Upper lobe of right lung (tissue), 1 donor: ENCODE measurements at places on chromosomes 6 and 20.

GRCh38 chr6:161270116-161270515 is 3.7 kb downstream of the AGPAT4 start:
- H3K27me3 ChIP-seq = no peaks in the 10 kb centered on the region
- no peaks in the 10 kb centered on the region for H3K36me3 ChIP-seq
- H3K4me1 ChIP-seq = peaks cover 11% of the 10 kb centered on the region
- no peak overlapping the region for H3K27ac ChIP-seq

DNA sequence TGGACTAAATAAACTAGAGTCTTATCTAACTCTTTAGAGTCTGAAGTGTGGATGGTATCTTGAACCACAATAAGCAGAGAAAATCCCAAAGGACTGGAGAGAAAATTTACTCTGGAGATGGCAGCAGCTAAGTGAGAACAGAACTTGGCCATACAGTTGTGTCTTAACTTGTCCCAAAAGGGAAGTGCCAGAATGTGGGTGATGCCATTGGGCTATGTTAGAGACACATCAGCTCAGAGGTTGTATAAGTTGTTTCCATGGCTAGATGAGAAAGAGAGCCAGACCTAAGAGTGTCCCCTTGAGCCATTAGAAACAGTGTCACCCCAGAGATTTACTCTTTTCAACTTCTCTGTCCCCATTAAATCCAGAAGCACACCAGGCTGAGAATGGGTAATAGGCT is 36.2 kb downstream of the FOXO3 start:
- no peak overlapping the region for H3K4me3 ChIP-seq
- peaks cover 69% of the 10 kb centered on the region for H3K4me1 ChIP-seq
- peak overlapping the region; percentile 7 for H3K27ac ChIP-seq
- no peaks in the 10 kb centered on the region for H3K27me3 ChIP-seq
- DNase-seq = no peak

- peaks cover 87% of the 10 kb centered on the region for H3K36me3 ChIP-seq
- DNase-seq = no peak
- no peaks in the 10 kb centered on the region for H3K4me1 ChIP-seq
- no peaks in the 10 kb centered on the region for H3K27me3 ChIP-seq
- H3K27ac ChIP-seq = no peak overlapping the region
These were observed 16.4 kb downstream of the TOMM34 start for GRCh38 chr20:44943828-44944227.

DNA sequence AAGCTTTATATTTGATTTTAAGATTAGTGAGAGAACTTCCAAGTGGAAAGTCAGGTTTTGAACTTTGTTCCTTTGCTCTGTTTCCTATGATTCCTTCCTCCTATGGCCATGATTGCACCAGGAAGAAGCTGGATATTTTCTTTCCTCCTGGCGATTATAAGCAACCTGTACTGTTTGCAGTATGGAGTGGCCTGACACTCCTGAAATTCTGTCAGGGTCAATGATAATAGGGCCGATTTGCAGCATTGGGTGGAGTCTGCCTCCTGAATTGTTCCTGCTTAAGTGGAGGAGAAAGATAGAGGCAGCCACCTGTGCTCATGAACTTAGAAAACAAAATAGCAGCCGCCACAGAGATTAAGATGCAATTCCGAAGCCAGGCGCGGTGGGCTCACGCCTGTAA is 9.8 kb upstream of the FAM217A start:
- no peaks in the 10 kb centered on the region for H3K27me3 ChIP-seq
- H3K36me3 ChIP-seq = no peaks in the 10 kb centered on the region
- no peaks in the 10 kb centered on the region for H3K4me1 ChIP-seq
- no peak overlapping the region for H3K27ac ChIP-seq
- DNase-seq = no peak

DNA sequence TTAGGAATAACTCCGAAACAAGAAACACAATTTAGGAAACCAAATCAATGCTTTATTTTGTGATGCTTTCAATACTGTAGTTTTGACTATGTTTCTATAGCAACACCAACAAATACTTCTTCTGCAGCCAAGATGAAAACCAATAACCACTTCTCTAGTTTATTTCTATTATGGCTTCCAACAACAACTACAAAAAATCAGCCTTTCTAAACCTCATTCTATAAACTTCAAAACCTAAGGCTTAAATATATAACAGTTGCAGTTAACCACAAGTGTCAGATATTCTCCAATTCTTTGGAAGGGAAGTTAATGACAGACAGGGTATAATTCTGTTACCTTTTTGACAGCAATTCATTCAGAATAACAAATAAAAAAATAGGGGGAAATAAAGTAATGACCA is 80.9 kb downstream of the EPB41L2 start:
- H3K27me3 ChIP-seq = no peaks in the 10 kb centered on the region
- no peak overlapping the region for H3K4me3 ChIP-seq
- no peak overlapping the region for H3K27ac ChIP-seq

DNA sequence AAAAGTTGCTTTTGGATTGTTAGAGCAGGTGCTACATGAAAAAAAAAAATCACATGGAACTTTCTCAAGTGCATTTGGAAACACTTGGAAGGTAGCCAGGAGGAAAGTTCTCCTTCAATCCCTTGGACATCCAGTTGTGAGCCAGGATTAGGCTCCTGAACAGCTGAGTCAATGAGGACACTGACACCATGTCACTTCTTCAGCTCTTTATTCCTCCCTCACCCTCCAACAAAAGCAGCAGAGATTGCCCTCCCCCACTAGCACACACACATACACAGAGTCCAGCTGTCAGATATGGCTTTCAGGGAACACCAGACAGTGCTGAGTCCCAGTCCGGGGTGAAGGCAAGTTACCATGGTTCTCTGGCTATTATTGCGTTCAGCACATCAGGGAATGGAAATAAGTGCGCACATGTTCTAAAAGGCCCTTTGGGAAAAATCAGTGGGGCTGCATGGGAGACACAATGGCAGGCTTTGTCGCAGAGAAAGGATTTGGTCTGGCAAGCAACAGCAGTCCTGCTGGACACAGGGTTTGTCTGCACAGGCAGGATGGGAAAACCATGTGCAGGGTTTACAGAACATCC is 124.7 kb upstream of the MARCKS start:
- H3K4me1 ChIP-seq = no peaks in the 10 kb centered on the region
- H3K27ac ChIP-seq = no peak overlapping the region
- DNase-seq = no peak
- no peak overlapping the region for H3K4me3 ChIP-seq
- H3K27me3 ChIP-seq = no peaks in the 10 kb centered on the region

GRCh38 chr6:105839266-105839665 is 246.9 kb upstream of the PRDM1 start:
- no peak overlapping the region for H3K4me3 ChIP-seq
- H3K4me1 ChIP-seq = no peaks in the 10 kb centered on the region
